ENCODE measurements at places on chromosomes 4 and X.
A peak's percentile ranks its signal among the peaks of the same experiment; 100 is the strongest.

GRCh38 chrX:38649674-38650647 lies 88.6 kb downstream of the TSPAN7 start:
- DNase-seq, result no peak

GRCh38 chrX:140912606-140913005 lies 89.8 kb upstream of the SPANXB1 start:
- DNase-seq, result no peak

GRCh38 chrX:154366666-154367055 lies 7.8 kb downstream of the FLNA start:
- no peak for DNase-seq

DNA sequence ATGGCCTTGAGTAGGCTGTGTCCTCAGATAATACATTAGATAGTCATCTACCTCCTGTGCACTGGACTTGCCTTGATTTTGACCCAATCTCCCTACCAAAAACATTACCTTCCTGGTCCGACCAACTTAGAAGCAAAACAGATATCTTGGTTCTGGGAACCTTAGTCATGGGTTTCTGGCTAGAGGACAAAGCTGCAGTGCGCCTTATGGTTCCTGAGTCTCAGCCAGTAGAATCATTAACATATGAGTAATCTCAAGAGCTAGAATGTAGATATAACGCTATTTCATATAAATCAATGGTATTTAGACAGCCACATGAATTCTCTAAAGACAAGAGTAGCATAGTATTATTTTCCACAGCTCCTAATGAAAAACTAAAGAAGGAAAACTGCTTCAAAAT lies 83.1 kb downstream of the GRIA3 start:
- no peak for DNase-seq

- DNase-seq, result no peak
These were observed 492.0 kb downstream of the ZIC3 start for GRCh38 chrX:138057883-138058282.

DNA sequence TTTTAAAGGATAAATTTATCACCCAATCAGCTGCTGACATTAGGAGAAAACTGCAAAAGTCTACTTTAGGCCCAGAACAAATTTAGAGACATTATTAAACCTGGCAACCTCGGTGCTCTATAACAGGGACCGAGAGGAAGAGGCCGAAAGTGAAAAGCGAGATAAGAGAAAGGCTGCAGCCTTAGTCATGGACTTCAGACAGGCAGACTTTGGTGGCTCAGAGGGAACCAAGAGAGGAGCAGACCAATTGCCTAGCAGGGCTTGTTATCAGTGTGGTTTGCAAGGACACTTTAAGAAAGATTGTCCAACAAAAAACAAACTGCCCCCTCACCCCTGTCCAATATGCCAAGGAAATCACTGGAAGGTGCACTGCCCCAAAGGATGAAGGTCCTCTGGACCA lies 12.8 kb upstream of the UGT2B10 start:
- DNase-seq, result no peak

- no peak for DNase-seq
These were observed 35.8 kb upstream of the DYNLT3 start for GRCh38 chrX:37883196-37883595.

DNA sequence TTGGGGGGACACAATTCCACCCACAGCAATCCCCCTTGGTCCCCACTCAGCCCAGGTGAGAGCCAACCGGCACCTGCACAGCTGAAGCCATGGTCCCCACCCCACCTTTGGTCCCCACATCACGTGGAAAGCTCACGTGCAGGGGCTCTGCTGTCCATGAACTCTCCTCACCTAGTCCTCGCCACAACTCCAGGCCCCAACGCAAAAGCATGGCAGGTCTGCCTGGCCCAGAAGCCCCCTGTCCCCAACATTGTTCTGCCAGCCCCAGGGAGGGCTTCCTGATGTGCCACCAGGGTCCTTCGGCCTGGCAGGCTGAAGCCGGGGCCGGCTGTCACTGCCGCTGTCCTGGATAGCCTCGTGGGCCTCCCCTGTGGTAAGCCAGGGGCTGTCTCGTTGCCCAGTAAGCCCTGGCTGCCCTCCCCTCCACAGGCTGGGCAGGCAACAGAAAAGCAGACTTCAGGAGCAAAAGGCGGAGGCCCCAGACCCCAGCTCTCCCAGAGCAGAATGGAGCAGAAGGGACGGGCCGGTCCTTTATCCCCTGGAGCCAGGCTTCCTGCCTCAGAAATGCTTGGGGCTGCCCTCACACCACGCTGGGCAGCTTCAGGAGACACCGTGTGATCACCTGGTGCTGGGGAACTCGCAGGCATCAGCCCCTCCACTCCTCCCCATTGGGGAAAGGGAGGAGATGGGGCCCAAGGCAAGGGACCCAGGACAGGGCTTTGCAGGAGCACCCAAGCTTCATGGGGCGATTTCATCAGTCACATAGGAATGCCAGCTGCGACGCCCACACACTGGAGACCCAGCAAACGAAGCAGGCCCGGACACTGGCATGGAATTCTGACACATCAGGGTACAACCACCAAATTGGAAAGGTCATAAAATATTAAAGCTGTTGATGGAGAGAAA lies 103.7 kb downstream of the ADRA2C start:
- no peak for DNase-seq

DNA sequence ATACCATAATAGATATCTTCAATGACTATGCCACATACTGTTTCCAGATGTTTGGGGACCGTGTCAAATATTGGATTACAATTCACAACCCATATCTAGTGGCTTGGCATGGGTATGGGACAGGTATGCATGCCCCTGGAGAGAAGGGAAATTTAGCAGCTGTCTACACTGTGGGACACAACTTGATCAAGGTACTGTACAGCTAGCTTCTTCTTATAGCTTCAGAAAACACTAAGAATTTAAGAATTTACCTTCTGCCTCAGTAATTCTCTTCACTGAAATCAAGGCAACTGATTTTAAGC lies 805 bp downstream of the KLB start:
- DNase-seq, result no peak

DNA sequence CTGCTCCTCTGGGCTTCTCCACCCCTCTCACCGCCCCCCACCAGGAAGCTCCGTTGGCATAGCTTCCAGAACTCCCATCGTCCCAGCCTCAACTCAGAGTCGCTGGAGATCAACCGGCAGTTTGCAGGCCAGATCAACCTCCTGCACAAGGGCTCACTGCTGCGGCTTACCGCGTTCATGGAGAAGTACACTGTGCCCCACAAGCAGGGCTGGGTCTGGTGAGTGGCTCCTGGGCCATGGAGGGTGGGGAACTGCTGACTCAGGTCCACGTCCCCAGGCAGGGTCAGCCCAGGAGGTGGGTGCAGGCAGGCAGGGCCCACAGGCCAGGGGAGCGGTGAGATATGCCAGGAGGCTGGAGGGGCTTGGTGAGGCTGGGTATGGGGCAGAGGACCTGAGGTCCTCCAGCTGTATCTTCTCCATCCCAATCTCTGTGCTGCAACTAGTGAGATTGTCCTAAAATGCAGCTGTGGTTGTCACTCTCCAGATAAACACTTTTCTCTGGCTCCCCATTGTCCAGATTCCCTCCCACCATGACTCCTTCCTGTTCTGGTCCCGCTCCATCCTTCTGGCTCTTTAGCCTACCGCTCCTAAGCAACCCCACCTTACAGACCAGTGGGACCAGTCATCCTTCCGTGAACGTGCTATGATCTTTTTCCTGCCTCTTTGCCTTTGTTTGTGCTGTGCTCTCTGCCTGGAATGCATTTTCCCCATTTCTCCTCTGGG lies 71.9 kb downstream of the STARD8 start:
- no peak for DNase-seq

DNA sequence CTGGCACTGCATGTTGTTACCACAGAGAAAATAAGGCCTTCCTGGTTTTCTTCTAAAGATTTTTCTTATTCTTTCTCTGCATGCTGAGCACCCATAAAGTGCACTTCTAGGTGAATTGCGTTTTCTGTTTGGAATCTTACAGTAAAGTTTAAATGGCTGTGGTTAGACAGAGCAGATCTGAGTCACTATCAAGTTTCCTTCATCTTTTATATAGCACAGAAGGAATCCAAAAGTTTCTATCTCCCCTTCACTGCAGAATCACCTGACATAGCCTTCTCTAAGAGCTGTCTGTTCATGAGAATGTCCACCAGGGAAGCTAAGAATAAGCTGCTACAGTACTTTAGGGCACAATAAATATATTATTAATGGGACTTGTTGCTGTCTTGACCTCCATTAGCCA lies 455.5 kb upstream of the FAM241A start:
- DNase-seq, result no peak

DNA sequence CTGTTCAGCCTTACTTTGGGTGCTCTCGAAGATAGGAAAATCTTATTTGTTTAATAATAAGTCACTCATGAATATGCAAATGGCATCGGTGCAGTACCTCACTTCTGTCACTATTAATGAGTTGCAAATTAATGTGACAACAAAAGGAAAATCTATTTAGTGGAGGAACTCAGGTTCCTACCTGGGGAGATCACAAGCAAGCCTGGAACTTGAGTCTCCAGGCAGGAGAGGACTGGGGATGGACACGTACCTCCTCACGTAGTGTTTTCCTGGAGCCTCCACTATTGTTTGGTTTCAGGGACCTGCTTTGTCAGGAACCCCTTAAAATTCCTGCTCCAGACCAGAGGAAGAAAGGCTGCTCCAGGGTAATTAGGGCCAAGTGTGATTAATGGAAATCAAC lies 82.1 kb downstream of the BCOR start:
- peak; percentile 80 for DNase-seq

- no peak for DNase-seq
These were observed 23.4 kb downstream of the PIGG start for GRCh38 chr4:522438-522837.

- no peak for DNase-seq
These were observed 854 bp downstream of the RNF113A start for GRCh38 chrX:119870626-119871131.

DNA sequence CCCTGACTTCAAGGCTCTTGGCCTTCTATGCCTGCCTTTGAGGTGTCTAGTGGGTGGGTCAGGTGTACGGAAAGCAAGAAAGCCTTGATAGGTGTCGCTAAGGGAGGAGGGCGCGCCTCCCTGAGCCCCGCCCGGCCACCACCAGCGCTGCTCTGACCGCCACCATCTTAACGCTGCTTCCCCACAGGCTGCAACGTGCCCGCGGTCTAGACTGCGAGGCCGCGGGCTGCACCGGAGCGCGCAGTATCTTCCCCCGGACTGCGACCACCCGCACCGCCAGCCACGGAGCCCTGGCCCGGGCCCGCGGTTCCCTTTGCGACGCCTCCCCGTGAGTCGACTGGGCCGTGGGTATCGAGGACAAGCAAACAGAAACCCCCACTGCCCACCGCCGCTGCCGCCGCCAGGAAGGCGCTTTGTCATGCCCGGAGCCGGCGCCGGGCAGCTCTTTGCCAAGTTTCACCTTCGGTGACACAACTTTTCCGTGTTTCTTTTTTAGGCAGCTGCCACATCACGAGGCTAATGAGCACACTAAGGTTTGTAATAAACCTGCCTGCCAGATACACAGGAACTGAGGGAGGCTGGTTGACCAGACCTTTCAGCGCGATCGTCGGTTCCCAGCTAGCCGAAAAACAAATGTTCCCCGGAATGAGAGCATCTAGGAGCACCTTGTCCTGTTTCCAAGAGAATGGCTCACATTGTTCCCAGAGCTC lies 335.8 kb upstream of the F9 start:
- DNase-seq, result no peak

GRCh38 chr4:82005158-82005557 lies 368.6 kb downstream of the HNRNPD start:
- DNase-seq, result no peak
